ENCODE measurements at places on chromosomes 1 and 21.

DNA sequence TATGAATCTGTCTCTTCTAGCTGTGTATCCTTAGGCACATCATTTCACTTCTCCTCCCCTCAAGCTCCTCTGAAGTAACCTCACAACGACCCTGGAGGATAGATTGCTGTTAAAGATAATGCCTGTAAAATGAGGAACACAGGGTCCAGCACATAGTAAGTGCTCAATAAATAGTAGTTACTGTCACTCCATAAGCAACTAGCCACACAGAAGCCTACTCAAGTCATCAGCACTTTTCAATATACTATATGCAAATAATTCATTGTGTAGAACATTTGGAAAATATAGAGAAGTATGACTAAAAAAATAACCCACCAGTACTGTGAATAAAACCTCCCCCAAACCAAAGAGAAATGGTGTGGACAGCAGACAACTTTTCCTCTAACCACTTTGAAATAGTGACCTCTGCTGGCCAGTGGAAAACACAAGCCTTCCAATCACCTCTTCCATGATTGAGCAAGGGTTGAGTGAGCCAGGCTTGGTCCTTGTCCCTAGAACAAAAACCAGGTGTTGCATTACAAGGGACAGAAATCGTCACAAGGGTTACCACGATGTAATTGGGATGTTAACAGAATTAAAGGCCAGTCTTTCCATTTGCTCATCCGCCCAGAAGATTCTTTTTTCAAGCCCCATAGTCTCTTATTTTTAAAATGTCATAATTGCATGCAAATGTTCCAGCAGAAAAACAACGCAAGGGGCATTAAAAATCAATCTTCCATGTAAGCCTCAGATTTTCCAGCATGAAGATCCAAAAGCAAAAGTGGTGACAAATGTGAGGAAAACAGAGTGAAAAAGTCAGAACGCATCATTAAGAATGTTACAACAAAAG, 15.7 kb upstream of the GLIS1 start:
- peak; percentile 75 for DNase-seq

DNA sequence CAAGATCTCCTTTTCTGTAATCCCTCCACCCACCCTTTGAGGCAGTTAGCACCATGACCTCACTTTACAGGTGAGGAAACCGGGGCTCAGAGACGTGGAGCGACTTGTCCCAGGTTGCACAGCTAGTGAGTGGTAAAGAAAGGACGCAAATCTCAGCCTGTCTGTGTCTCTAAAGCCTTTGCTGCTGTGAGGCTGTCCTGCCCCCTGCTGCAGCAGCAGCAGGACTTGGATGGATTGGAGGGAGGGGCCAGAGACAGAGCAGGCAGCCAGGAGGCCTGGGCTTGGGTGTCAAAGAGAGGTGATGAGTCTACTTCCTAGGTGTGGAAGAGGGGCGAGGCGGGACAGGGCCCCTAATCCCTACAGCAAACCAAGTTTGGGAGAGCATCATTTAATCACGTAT, 69.6 kb downstream of the PTPRU start:
- no peak for DNase-seq

DNA sequence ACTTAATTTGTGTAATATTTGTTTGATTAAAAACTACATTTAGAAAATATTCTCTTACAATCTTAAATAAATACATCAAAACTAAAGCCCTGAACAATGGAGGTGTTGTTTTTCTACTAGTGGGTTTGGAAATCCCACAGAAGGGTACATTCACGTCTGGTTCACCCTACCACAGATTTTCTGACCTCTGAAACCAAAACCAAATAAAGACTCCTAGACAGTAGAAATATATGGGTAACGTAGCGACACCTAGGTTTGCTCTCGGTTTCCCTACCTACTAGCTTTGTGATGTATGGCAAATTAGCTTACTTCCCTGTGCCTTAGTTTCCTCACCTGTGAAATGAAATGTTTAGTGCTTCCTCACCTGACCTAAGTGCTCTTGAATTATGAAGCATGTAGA, 312.6 kb downstream of the DPYD start:
- DNase-seq = no peak

GRCh38 chr1:230540421-230541155, 101.7 kb upstream of the COG2 start:
- no peak for DNase-seq

GRCh38 chr1:235511470-235512240, 7.4 kb upstream of the B3GALNT2 start:
- no peak for DNase-seq

GRCh38 chr1:67005068-67005467, 48.9 kb downstream of the SLC35D1 start:
- no peak for DNase-seq

DNA sequence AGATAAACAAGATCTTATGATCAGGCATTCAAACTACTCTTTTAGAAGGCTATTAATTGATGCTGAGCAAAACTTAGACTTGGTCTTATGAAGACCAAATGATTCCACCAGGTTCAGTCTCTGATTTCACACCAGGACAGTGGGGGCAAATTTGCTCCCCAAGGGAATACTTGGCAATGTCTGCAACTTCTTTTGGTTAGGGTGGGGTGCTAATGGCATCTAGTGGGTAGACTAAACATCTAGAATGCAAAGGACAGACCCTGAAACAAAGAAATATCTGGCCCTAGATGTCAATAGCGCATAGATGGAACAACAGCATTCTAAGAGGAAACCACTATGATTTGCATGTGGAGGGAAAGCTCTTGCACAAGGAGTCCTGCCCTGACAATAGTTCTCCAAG, 30.6 kb downstream of the DPT start:
- DNase-seq = no peak

GRCh38 chr1:186792870-186793581, 35.7 kb upstream of the PLA2G4A start:
- no peak for DNase-seq

Measured in activated CD4-positive, alpha-beta T cell treated with anti-CD3 and anti-CD28 coated beads, Interleukin-2, amount 10 ng/mL, durations not matched to agents 24 days and 14 days (primary cell).